Trophoblast cell (in vitro differentiated cells and primary cell): ENCODE measurements at places on chromosomes 1 and 21.

- DNase-seq, result no peak
Observed at GRCh38 chr1:91818713-91818975, 67.3 kb downstream of the TGFBR3 start.

DNA sequence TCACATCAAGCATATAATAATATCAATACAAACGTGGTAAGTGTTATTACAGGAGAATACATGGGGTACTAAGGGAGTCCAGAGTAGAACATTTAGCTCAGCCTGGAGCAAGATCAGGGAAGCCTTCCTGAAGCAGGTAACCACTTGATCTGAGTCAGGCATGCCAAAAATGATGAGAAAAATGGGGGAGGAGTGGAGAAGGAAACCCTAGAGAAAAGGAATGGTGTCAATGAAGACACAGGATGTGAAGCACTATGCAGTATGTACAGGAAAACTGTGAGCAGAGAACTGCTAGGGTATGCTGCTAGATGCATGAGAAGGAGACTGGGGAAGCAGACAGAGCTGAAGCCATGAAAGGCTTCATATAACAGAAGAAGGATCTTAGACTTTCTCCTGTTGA, 84.7 kb downstream of the NOTCH2 start:
- peak; percentile 45 for DNase-seq

DNA sequence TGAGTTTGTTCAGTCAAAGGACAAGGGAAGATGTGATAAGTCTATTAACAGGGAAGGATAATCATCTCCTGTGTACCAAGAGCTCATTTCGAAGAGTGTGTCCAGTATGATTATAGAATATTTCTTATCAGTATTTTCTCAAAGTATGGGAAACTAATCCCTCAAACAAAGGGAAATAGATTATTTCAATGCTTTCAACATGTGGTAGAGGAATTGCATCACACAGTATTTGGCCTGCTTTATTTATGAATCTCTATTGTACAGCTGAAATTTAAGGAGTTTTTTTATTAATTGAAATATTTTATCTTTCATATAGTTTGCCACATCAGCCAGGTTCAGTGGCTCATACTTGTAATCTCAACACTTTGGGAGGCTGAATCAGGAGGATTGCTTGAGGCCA, 151.0 kb downstream of the CLEC20A start:
- DNase-seq, result no peak

- no peak for DNase-seq
Observed at GRCh38 chr1:114274621-114275317, 121.1 kb upstream of the SYT6 start.

GRCh38 chr1:242057745-242058115, 58.8 kb upstream of the MAP1LC3C start:
- DNase-seq, result no peak
